ENCODE measurements at places on chromosomes 6 and 20.
A peak's percentile ranks its signal among the peaks of the same experiment; 100 is the strongest.

GRCh38 chr20:24640686-24641085, 171.3 kb downstream of the SYNDIG1 start:
- no peak for DNase-seq

DNA sequence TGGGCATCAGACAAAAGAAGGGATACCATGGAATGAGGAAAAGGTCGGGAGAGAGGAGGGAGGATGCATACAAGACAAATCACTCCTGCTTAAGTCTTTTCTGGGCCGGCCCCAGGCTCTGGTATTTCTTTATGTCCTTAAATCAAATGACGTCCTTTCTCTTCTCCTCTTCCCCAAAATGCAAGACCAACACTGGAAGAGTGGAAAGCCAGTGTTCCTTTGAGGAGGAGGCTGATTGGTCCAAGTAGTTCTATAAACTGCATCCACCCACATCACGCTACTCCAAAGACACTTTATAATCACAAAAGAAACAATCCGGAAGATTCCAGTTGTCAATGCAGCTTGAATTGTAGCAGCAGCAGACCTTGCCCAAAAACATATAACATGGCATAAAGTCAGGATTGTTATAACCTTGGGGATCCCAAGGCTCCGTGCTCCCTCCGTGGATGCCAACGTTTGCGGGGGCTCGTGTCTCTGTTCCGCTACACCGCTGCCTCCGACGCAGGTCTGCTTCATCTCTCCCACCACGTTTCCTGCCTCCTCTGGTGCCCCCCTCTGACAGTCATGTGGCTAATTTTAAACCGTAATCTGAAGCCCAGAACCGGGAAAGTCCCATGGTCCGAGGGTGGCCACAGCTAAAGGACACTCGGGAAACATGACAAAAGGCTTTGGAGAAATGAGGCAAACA, 47.1 kb downstream of the MCUR1 start:
- no peak for DNase-seq

- no peak for DNase-seq
These were observed 27.7 kb downstream of the RIPOR2 start for GRCh38 chr6:24907919-24908649.

GRCh38 chr6:35590622-35591066, 77.9 kb upstream of the TULP1 start:
- peak; percentile 65 for DNase-seq

GRCh38 chr6:137641474-137642077, 147.4 kb upstream of the OLIG3 start:
- peak; percentile 72 for DNase-seq

DNA sequence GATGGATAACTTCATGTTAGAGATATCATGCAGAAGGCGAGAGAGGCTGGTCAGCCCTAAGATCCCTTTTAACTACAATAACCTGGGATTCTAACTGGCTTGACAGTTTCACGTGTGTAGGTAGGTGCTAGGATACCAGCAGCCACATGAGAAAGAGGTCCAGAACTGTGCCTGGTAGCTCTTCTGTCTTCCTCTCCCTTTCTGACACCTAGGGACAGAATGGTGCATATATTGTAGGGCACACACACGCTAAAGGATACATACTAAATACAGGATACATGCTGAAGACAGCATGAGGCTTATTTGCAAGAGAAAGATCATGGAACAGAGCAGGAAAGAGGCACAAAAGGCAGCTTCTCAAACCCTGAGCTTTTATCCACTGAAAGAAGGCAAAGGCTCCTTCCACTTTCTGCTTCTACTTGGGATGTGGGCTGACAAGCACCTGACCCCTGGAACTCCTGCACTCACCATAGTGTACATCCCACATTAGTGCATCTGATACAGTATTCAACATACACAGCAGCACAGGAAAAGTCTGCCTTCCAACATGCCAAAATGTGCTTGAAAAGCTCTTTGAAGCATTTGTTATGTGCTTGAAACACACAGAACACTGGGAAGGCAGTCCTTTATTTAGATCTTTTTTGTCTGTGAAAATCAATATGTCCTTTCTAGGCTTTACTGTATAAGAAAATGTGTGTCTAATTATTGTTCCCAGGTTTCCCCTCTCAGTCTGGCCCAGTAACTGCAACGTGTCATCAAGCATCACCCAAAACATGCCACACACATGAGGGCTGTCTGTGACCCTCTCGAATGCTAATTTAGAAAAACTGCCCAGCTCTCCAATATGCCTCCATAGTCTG, 3.2 kb downstream of the SLC22A23 start:
- DNase-seq, result no peak

- DNase-seq, result no peak
These were observed 37.4 kb upstream of the FAM135A start for GRCh38 chr6:70375882-70376281.

DNA sequence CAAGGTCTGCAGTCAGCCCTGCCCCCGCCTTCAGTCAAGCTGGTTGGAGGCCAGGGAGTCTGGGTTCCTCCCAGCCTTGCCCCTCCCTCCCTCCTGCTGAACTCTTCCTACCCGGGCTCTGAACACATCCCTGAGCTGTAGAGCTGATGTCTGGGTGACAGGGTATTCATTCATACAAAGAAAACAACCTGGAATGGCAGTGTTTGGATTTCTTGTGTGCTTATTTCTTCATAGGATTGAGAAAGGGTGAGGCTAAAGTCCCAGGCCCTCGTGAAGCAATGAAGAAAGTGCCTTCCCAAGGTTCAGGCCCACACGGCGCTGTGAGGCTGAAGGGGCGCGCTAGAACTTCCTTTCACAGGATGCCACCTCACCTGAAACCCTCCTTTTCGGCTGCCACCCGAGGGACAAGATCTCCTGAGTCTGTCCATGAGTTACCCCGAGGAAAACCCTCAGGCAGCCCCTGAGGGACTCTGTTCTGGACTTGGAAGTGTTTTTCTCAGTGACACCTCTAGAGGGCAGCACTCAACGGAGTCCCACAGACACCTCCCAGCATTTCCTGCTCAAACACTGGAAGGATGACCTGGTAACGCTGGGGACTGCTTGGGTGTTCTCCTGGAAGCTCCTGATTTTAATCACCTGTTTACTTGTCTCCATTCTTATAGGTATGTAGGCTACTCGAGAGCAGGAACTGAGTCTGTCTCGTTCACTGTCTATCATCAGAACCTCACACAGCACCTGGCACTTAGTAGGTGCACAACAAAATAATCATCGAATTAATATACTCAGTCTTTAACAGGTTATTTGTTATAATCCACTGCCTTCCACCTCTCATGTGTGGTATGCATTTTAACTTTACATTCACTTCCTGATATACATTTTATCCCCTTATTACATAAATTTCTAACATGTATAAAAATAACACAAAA, 11.8 kb upstream of the GSTA1 start:
- peak; percentile 20 for DNase-seq

DNA sequence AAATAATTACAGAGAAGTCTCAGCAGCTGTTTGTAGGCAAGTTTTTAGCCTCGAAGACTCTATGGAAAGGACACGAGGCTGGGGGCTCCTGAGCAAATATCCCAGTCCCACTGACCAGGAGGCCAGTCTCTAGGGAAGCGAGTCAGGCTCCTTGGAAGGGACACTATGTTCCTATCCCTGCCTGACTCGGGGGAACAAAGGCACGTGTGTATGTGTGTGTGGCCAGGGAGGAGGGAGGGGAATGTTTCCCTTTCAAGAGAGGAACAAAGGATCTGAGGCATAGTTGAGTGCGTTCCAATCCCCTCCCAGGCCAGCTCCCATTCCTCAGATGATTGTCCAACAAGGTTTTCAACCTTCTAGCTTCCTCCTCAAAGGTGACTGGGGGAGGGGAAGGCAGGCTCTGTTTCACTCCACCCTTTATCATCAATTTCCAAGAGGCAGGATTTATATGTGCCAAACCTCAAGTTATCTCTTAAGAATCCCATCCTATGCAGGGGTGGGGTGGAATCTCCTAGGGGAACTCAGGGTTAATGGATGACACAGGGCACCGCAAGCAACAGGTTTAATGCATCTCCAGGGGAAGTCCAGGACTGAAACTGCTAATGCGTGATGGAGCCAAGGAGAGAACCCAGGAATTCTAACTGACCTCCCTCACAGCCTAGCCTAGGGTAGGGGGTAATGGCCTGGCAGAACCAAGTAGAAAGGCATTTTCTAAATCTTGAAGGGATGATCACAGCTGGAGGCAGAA, 9.9 kb downstream of the BCL2L1 start:
- DNase-seq, result peak; percentile 71

GRCh38 chr20:14744723-14745122, 407.3 kb upstream of the FLRT3 start:
- DNase-seq, result no peak

DNA sequence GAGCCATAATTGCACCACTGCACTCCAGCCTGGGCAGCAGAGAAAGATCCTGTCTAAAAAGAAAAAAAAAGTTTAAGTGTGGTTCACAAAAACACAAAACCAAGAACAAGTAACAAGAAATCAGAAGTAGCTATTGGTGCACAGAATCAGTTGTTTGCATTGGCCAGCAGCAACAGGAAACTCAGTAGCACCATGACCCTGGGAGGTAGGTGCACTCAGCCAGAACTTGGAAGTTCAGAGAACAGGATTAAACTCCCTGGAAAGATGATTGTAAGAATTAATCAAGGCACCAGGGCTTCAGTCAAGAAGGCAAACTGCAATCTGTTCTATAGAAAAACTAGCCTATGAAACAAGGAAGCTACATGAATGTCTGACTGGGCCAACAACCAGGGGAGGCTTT, 267.9 kb downstream of the COL12A1 start:
- DNase-seq, result no peak
